NCI-H2107 (cell line): ENCODE measurements at places on chromosomes 1 and 21.

- no peak for DNase-seq
These were observed 202.1 kb upstream of the SGIP1 start for GRCh38 chr1:66331658-66332547.

- no peak for DNase-seq
These were observed 7.5 kb upstream of the CTPS1 start for GRCh38 chr1:40971966-40972365.

DNA sequence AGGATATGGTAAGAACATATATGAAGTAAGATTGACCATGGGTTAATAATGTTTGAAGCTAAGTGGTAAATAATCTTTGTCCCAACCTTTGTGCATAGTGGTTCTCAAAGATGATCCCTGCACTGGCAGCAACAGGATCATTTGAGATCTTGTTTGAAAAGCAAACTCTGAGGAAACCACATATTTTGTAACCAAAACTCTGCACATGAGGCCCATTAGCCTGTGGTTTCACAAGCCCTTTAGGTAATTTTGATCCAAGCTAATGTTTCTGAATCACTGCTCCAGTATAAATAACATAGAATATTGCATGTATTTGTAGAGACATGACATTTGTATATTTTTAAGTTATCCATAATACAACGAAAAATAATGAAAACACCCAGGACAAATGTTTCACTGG lies 147.9 kb upstream of the RGS18 start:
- no peak for DNase-seq

DNA sequence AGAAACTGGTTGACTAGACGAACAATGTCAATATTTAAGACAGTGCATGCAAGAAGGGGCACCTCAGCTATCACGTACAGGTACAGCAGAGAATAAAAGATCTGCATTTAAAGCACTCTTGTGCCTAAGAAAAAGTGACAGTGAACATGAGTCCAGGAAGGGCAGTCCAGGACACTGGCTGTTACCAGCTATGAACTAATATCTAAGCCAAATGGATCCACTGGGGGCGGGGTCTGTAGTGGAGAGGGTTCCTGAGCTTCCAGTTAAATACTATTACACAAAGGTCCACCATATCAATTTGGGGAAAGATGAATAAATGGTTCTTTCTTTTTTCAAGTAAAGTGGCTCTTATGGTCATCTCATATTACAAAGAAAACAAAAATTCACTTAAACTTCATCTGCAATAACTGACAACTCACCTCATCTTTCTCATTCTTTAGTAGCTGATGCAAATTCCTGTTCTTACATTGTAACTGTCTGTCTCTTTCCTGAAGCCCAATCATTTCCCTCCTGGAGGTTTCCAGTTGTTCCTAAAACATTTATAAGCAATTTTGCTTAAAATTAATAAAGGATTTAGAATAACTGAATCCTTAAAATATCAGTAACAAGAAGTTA lies 24.5 kb downstream of the SSX2IP start:
- DNase-seq, result no peak

- no peak for DNase-seq
These were observed 125.0 kb downstream of the LYPLAL1 start for GRCh38 chr1:219298571-219299148.

DNA sequence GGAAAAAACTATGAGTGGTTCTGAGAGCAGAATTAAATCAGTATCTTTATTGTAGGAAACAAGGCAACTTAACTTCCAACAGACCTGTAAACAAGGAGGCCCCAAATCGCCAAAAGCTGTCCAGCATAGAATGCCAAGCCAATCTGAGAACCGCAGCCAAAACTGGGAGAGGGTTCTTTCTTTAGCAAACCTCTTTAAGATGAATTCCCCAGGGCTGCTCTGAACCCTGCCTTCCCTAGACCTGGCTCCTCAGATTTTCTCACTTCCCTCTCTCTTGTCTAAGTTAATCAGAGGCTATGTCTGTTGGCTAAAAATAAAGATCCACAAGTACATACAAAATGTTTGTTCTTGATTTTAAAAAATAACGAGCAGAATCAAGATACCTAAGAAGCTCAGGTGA lies 141.4 kb downstream of the SMYD3 start:
- DNase-seq, result no peak

- DNase-seq, result no peak
These were observed 237.5 kb downstream of the HMCN1 start for GRCh38 chr1:185971688-185972087.

GRCh38 chr1:118148034-118148433 lies 37.0 kb downstream of the SPAG17 start:
- DNase-seq, result no peak

- no peak for DNase-seq
These were observed 14.9 kb upstream of the GNPAT start for GRCh38 chr1:231226156-231226555.

DNA sequence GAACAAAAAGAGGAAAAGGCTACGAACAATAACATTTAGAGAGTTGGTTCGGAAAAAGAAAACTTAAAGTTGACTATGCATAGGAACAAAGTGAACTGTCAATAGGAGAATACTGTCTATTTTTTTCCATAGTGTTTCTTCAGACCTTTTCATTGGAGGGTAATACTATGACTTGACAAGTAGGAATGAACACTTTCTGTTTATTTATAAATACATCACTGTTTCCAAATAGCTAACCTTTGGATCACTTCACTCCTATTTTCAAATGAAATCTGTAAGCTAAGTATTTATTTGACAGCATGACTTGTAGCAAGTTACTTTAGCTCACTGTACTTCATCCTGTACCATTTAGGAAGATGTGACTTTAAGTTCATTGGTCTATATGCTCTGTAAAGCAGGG lies 221.3 kb downstream of the COL24A1 start:
- no peak for DNase-seq

DNA sequence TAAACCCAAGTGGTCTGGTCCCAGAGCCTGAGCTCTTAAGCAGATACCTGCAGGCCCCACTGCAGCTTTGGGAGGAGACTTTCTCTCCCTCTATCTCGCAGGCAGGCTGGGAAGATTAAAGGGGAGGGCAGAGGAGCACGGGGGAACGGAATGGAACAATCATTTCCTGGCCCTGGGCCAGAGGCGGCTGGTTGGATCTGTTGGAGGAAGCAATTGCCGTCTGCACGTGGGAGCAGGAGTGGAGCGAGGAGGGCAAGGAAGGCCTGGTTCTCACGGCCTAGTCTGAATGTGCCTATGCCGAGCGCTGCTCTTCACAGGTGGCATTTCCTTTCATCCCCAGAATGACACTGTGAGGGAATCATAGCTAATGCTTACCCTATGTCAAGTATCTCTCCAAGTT lies 23.7 kb downstream of the NKAIN1 start:
- DNase-seq, result peak; percentile 59

DNA sequence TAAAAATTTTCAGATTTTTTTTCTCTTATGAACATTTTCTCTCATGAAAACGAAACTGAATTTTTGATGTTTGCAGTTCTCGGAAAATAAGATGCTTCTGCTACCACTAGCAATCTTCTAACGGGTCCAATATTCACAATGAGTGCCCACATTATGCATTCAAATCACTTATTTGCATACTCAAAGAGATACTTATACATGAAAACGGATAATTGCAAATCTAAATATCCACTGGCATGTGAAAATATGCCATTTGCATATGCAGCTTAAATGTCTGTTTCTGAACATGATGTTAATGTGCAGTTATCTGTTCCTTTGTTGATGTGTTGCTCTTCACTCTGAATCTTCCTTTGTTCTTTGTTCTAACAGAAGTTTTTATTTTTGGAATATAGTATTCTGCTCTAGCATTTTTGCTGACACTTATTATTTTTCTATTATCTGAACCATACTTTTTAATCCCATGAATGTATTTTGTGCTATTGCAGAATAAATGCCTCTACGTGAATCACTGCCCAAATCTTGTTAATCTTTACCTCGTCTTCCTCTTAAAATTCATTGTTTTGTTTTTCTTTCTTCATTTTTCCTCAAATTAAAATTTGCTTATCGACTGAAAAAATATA lies 259.4 kb upstream of the BRINP3 start:
- no peak for DNase-seq

GRCh38 chr1:61605607-61606321 lies 119.2 kb downstream of the TM2D1 start:
- no peak for DNase-seq

DNA sequence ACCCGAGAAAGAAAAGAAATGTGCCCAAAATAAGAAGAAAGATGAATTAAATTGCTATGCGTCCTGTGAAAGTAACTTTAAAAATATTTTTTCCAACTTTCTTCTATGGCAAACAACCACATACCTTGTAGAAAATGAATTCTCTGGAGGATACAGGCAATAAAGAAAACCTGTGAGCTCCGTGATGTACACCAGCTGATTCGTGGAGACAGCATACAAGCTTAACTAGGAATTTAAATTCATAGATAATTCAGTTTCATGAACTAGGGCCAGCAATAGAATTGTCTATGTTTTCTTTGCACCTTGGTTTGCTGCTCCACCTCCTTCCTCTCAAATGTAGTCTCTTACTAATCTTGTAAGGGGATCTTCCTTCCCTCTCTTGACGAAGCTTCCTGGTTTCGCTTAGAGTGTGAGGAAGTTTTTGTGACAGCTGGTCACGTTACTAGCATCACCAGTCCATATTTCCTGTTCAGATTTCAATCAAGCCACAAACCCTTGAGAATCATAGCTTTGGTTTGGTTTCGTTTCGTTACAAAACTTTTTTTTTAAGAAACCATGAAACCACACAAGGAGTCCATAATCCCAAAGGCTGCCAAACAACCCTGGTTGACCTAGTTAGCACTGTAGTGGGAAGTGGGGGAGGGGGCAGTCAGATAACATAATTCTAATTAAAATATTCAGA lies 35.8 kb downstream of the GREM2 start:
- no peak for DNase-seq

- DNase-seq, result no peak
These were observed 34.3 kb upstream of the COL24A1 start for GRCh38 chr1:86190873-86191272.

GRCh38 chr1:208170252-208170651 lies 73.9 kb downstream of the PLXNA2 start:
- no peak for DNase-seq

DNA sequence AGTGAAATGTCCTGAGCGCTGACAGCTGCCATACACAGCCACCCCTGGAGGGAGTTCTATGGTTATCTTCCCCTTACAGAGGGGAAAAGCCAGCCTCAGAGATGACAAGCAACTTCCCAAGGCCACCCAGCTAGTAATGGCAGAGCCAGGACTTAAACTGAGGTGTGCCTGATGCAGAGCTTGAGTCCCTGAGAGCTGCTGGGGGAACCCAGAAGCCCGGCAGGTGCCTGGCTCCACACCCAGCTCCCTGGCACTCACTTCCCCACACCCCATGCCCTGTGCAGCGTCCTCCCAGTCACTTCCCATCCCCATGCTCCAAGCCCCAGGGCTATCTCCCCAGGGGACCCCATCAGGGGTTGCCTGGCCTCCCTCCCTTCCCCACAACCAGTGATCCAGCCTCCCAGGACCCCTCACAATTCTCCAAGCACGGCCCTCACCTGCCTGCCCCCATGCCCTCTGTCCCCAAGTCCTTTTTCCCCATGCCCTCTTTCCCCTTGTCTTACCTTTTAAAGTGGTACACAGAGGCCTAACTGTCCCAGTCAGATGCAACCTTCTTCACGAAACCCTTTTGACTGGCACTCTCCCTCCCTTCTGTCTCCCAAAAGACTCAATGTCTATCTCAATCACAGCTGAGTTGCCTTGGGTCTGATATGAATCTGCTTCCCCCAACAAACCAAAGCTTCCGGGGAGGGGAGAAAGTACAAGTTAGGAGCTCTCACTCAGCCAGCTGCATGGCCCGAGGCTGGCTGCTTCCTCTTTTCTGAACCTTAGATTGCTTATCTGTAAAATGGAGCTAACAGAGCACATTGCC lies 39.8 kb upstream of the LRP8 start:
- DNase-seq, result no peak

DNA sequence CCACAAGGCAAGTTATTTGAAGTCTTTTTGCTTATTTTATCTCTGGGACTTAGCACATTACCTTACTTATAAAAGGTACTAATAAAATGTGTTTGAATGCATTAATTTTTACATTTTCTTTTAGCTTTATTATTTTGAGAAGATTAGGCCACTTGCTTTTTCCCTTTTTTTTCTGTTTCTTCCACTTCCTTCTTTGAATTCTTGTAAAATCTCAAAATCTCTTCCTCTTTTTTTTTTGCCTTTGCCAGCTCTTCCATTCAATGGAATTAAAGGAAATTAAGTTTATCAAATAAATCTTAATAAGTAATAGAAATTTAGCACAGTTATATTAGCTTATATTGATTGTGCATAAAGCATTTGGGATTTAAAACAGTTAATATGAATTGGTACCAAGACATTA lies 260.9 kb downstream of the SRGAP2C start:
- no peak for DNase-seq

- no peak for DNase-seq
These were observed 169.8 kb downstream of the DAB1 start for GRCh38 chr1:57254022-57254421.

GRCh38 chr1:232581932-232582331 lies 48.0 kb downstream of the SIPA1L2 start:
- DNase-seq, result no peak

GRCh38 chr1:31668303-31668883 lies 23.7 kb upstream of the PEF1 start:
- DNase-seq, result no peak

DNA sequence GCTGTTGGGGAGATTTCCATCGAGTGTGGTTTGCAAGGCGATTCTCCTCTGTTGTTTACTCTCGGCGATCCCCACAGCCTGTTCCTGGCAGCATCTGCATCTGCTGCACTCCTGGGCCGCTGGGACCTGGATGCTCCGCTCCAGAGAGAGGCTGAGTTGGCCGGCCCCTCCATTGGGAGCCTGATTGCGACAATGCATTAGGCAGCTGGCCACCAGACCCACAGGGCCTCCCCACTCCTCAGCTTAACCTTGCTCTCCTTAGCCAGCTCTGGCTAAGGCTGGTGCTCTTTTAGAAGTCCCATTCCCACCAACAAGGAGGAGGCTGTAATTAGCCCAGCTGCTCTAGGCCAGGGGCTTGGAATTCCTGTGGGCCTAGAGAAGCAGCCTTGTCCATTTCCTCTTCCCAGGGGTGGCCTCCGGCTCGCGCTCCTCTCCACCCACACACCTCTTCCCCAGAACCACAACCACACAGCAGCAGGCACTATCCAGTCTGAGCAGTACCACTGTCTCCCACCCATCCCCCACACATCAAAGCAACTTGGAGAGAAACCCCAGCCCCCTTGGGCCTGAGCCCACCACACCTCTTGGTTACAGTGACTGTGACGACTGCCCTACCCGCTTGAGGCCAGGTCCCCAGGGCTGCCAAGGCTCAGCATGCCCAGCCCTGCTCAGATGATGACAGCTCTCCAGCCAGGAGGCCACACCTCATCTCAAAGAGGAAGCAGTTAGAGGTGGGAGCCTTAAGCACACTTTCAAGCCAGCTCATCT lies 193.8 kb upstream of the EDN2 start:
- no peak for DNase-seq

- no peak for DNase-seq
These were observed 835 bp downstream of the UHMK1 start for GRCh38 chr1:162498496-162498810.

- DNase-seq, result no peak
These were observed 17.1 kb upstream of the XPR1 start for GRCh38 chr1:180614730-180615129.

DNA sequence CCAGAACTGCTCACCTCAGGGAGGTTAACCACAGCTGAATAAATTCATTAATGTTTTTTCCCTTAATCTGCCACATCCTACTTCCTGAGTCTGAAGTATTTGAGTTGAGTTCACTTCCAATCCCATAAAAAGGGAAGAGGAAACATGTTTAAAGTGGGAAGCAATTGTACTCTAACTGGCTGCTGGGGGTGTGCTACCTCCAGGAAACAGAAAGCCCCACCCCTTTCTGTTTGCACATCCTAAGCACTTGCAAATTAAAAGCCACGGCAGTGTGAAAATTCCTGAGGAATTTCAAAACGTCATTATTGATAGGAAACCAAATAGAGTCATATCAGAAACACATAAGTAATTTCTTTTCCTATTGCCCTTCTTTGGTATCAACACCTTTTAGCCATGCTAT lies 307.0 kb upstream of the NR5A2 start:
- DNase-seq, result no peak
